Lower lobe of right lung (tissue), 2 donors: ENCODE measurements at places on chromosomes 6 and 20.

DNA sequence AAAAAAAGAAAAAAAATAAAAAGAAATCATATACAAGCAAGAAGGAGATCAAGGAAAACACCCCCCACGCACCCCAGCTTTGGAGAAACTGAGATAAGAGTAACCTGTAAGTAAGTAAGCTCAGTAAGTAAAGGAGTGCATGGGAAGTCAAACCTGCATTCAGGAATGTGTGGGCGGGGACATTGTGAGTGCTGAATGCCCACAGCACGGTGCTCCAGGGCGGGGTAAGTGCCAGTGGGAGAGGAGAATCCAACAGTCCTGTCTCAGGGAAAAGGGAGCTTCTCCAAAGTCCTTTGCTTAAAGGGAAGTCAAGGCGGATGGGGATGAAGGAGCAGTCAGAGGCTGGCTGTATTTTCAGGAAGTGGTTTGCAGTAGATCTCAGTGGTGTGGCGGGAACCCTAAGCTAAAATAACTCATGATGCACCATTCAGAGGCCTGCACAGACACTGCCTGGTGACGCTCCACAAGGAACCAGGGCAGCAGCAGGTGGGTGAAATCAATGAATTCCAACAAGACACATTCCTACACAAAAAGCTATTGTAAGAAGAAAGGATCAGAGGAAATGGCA is 368.0 kb downstream of the QKI start:
- no peak for DNase-seq

DNA sequence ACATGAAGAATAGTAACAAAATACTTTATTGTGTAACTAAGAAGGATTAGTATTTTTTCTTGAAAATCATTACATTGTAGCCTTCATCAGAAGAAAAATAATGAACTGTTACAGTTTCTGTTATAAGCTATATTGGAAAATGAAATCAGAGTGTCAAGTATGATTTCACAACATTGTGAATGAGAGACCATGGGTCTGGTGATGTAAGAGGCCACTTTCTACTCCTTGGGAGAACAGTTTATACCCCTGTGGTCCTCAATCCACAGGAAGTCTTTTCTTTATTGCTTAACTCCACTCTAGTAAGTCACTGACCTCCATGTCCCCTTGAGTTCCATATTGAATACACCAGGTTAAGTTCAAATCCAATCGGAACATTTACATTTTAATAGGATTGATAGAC is 218.7 kb upstream of the FERMT1 start:
- DNase-seq: no peak

- no peak for DNase-seq
These were observed 7.0 kb downstream of the SERAC1 start for GRCh38 chr6:158160932-158161539.

GRCh38 chr6:37679539-37680476 is 17.9 kb downstream of the MDGA1 start:
- DNase-seq: no peak

DNA sequence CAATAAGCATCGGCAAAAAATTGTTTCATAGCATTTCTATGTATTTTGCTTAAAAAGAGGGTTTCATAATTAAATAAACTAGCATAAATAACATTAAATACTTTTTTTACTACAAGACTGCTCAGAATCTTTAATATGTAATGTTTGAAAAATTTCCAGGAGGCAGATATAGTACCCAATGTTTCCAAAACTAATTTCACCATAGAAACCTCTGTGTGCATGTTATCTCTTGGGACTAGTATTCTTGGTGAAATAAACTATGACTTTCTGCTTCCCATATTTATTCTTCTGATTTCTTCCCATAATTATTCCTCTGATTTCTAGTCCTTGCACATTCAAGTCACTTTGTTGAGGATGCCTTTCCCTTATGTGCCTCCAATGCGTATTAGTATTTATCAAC is 94.5 kb downstream of the PTPRK start:
- DNase-seq: no peak

DNA sequence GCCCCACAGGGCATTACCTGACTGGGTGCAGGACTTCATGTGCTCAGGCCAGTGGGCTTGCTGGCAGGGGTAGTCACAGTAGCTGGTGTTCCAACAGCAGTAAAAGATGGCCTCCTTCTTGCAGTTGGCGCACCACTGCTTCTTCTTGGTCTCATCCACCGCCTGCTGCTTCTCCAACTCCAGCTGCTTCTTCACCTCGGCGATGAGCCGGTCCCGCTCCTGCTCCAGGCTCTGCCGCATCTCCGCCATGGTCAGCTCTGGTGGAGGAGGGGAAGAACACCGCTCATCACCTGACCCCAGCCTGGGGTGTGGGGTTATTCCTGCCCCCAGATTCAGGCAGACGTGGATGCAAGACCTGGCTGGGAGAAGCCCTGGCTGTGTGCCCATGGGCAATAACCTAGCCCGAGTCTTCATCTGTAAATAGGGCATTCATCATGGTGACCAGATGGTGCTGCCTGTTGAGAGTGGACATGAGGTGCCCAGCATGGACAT is 132.2 kb downstream of the ZMYND8 start:
- DNase-seq: no peak

- DNase-seq: no peak
These were observed 374 bp upstream of the SERINC1 start for GRCh38 chr6:122472022-122472340.

- no peak for DNase-seq
These were observed 93.3 kb upstream of the CLDN20 start for GRCh38 chr6:155170519-155170918.

GRCh38 chr6:52161689-52162438 is 24.3 kb upstream of the IL17A start:
- DNase-seq: no peak

GRCh38 chr6:122459240-122459639 is 12.4 kb downstream of the SERINC1 start:
- DNase-seq: no peak

DNA sequence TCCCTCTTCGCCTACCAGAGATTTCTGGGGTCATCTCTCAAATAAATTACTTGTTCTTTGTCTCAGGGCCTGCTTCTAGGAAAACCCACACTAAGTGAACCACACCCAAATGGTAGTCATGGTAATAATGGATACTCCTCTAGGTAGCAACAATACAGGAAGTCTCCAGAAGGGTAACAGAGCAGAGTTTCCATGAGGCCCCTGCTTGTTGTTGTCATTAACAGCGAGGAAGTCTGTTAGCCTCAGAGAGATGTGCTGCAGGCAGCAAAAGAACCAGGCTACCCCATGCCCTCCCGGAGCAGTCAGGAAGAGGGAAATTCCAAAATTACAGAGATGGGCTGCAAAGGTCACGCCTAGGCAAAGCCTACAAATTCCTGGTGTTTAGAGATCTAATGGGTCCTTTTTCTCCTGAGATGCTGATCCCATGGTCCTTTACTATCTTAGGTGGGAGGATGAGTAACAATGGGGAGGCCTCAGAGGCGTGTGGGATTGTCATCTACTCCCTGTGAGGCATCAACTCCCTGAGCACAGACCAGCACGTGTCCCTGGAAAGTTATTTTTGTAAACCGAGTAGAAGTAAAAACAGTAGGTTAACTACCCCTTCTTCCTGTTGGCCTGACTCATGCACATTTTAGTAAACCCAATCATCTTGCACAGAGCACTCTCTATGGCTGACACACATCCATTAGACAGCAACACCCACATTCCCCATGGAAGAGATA is 10.1 kb downstream of the ISM1 start:
- no peak for DNase-seq

DNA sequence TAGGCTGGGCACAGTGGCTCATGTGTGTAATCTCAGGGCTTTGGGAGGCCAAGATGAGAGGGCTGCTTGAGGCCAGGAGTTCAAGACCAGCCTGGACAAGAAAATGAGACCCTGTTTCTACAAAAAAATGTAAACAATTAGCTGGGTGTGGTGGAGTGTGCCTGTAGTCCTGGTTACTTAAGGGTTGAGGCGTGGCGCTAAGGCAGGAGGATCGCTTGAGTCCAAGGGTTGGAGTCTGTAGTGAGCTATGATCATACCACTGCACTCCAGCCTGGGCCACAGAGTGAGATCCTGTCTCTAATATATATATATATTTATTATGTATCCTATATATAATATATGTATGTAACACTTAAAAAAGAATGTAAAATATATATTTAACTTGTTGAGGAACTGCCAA is 7.9 kb upstream of the ABRACL start:
- no peak for DNase-seq

GRCh38 chr6:16092140-16092539 is 36.7 kb upstream of the MYLIP start:
- no peak for DNase-seq

GRCh38 chr6:89286516-89286915 is 28.6 kb downstream of the GABRR2 start:
- DNase-seq: no peak

DNA sequence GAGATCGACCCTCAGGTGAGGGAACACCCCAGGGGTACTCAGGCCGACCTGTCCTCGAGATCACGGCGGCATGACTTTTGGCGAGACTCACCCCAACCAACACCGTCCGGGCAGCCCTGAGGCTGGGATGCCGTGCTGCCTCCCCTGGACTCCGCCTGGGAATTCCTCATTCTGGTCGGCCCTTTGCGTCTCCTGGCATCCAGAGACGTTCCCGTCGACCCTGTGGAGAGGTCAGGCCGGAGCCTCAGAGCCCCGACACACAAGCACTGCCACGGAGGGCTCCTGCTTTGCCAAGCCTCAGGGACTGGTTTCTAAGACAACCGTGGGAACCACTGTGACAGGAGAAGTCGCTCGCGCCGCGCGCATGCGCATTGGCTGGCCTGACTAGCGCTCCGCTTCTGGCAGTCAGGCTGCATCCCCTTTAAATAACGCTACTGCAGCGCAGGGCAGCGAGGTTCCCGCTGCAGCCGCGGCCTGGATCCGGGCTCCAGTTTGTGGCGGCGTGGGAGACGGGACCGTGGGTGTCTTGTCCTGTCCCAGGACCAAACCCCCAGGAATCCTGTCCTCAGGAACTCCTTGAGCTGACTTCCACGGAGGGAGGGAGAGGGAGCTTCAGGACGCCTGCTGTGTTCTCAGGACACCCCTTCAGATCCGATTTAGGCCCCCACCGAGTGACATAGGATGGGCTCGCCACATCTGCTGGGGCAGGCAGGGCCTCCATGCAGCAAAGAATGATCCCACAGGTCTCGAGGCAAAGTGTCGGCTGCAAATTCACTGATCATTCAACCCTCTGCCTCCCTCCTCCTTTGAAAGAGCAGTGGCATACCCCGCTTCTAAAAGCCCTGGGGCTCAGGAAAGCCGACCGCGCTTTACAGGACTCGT is 163.2 kb upstream of the ZNF337 start:
- DNase-seq: peak; percentile 82

- DNase-seq: no peak
These were observed 213.5 kb upstream of the PLN start for GRCh38 chr6:118334634-118335033.

DNA sequence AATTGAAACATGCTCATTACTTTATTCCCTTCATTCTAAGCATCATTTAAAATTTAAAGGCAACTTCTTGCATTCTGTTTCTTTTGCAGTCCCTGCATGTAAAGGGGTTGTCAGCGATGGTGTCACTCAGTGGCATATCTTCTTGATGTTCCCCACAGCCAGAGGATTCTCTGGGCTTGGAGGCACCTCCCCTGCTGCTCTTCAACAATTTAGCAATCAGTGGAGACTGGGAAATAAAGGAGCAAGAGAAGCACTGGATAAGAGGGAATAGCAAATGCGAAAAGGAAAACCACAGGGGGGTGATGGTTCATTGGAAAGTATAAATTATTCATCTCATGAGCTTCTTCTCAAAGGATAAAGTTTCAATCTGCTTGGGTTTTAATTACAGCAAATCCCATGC is 30.7 kb upstream of the MC3R start:
- no peak for DNase-seq

- DNase-seq: peak; percentile 74
These were observed 765 bp upstream of the GMDS start for GRCh38 chr6:2245877-2246863.

GRCh38 chr6:100176311-100176950 is 182.4 kb upstream of the MCHR2 start:
- DNase-seq: no peak

DNA sequence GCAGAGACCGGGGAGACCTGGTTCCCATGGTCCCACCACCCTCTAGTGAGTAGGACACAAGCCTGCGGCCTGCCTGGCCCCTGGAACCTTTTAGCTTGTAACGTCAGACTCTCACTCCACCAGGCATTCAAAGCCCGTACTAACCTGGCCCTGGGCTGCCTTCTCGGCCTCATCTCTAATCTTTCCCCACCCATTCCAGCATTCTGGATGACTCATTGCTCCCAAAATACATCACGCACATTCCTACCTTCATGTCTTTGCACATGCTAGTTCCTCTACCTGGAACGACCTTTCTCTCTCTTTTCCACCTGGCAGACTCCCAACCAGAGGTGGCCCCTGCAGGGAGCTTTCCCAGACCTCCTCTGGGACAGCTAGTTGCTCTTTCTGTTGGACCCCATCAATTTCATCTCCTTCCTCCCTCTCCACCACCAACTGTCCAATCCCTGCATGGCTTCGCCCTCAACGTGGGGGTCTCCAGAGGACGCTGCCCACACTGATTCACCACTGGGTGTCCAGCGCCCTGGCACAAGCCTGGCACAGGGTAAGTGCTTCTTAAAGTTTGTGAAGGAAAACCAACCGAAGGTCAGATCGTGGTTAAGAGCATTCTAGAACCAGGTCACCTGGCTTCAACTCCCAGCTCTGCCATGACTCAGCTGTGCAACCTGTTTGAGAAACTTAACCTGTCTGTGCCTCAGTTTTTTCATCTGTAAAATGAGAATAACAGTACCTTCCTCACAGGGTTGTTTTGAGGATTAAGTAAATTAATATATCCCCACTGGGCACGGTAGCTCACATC is 35.2 kb downstream of the JPH2 start:
- DNase-seq: no peak
